ENCODE measurements at places on chromosomes 6 and 20.

GRCh38 chr6:72861935-72862432 is 240.1 kb downstream of the KCNQ5 start:
- DNase-seq = no peak

- no peak for DNase-seq
Measured at GRCh38 chr6:155419161-155419560, 36.5 kb downstream of the NOX3 start.

DNA sequence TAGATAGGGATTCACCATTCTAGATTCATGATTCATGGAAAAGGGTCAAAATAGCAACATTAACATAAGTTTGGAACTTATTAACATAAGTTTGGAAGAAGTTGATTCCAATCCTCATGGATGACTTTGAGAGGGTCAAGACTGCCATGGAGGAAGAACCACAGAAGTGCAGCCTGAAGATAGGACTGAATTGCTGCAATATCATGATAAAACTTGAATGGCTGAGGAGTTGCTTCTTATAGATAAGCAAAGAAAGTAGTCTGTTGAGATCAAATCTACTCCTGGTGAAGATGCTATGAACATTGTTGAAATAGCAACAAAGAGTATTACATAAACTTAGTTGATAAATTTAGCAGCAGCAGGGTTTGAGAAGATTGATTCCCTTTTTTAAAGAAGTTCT is 62.2 kb downstream of the GMDS start:
- DNase-seq = peak; percentile 90

DNA sequence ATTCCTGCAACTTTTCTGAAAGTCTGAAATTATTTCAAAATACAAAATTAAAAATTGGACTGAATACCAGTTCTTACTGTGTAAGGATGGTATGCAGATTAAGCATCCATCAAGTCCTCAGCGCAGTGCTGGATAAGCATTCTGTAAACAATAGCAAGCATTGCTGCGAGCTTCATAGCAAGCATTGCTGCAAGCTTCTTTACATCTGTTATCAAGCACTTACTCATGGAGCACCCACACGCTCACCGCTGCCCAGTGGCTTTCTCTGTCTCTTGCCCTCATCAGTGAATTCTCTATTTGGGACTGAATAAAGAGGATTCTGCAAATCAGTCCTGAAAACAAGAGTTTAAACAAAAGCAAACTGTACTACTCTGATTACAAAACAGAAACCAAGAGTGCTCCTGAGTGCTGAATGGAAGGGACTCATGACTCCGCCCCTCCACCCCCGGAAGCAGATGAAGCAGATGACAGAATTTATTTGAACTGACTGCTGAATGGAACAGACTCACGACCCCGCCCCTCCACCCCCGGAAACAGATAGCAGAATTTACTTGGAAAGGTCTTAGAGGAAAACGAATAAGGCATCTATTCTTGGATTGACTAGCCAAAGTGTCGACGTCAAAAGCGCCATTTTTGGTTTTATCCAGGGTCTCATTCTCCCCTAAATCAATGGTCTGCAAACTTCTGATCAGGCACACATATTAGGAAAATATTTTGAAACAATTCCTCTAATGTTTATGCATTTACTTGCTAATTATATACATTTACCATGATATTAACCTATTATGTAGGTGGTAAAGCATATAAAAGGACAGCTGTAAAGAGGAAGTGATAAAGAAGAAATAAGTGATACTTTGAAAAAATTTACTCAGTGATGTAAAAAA is 22.1 kb upstream of the EYA2 start:
- no peak for DNase-seq

GRCh38 chr6:56238352-56238751 is 9.0 kb downstream of the COL21A1 start:
- DNase-seq = no peak

DNA sequence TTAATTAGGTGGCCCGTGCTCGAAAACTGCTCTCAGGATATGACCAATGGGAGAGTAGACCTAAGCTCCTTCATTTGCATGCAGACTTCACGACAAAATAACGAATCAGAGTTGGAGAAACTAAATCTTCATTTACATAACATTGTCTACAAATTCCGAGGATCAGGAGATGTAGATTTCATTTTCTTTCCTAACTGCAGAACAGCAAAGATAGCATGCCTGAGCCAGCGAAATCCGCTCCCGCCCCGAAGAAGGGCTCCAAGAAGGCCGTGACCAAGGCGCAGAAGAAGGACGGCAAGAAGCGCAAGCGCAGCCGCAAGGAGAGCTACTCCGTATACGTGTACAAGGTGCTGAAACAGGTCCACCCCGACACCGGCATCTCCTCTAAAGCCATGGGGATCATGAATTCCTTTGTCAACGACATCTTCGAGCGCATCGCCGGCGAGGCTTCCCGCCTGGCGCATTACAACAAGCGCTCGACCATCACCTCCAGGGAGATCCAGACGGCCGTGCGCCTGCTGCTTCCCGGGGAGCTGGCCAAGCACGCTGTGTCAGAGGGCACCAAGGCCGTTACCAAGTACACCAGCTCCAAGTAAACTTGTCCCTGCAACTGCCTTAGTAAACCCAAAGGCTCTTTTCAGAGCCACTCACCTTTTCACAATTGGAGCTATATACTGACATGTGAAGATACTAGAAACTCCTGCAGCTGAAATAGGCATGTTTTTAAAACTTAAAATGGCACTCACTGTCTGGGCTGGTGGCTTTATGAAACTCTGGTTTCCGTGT is 96.5 kb downstream of the HFE start:
- peak; percentile 94 for DNase-seq
